NCI-H1105 treated with DMSO at 0.1 percent for 48 hours (cell line): ENCODE measurements at places on chromosomes 4 and X.

DNA sequence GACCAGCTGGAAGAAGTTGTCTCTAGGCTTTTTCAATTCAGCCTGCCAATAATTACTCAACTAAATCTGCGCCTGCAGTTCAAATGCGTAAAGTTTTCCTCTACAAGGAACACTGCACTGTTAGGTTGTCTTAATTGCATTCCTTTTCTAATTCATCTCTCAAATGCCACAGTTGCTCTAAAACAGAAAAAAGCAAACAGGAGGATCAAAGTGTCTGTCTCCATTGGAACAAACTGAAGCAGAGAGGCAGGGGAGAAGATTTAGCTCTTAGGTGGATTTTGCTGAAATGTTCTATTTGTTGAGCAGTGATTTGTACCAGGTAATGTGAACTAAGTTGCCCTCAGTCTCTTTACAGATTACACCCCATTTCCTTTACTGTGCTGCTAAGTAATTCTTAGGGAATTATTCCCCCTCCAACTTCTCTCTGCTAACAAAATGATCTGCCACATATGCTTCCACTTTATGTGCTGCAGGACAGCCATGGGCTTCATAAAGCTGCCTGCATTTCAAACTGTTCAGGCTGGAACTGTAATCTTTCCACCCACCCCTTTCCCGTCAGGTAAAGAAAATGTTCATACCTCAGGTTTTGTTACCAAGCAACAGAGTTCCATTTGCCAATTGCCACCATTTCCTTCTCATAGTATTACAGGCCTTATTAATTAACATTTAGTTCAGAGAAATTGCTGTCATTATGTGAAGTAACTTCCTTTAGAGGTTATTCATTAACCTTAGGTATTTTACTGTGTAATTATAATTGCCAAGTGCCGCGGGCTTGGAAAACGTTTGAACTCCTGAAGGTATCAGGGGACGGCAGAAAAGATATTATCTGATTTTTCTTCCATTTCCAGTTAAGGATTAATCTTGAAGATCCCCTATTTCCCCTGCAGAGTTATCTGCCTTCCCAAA is 149.3 kb downstream of the SPRY1 start:
- DNase-seq = no peak

GRCh38 chr4:13872155-13872554 is 244.6 kb upstream of the BOD1L1 start:
- no peak for DNase-seq

DNA sequence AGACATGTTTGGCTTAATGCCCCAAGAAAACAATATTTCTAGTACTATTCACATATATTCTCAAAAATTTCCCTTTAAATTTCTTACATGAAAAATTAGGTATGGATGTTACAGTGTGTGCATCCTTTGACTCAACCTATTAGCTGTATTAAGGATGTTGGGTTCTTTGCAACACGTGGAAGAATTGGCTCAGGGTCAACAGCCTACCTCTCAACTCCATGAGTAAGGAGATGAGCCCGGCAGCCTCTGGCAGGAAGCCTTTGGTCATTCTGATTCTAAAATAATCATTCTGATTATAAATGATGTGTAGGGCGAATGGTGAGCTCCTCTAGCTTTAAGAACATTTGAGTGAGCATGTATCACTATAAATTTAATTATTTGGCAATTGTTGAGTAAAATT is 148.0 kb upstream of the WDFY3 start:
- no peak for DNase-seq

DNA sequence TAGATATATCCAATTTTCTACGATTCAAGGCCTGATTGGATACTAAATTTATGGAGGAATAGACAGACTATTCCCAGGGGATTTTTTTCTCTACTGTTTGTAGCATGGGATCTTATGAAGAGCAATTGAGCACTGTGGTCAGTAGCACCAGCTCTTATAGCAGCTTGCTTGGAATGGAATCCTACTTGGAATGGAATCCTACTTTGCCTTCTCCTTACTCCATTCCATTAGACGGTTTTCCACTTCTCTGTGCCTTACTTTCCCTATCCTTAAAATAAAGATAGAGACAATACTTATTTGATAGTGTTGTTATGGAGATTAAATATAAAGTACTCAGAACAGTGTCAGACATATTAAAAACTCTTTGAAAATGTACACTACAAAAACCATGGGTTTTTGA is 133.5 kb downstream of the BTC start:
- DNase-seq = no peak

DNA sequence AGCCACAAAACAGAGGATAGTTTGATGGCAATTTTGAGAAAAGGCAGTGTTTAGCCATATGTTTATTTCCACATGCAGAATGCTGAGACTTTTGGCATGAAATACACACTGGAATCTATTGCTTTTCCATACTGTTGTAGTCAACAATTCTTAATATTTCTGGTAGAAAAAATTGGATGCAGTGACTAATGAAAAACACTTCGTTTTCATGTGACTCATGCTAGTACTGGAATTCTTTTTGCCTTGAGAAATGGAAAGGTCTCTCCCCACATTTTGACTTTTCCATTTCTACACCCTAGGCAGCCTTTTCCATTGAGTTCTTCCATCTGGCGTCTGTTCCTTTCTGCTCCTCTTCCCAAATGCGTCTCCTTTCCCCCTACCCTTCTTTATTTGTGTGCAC is 425.2 kb upstream of the FTHL17 start:
- no peak for DNase-seq

- DNase-seq = peak; percentile 15
Measured at GRCh38 chr4:149264093-149264733, 551.4 kb downstream of the IQCM start.

GRCh38 chr4:20723019-20723418 is 22.8 kb downstream of the PACRGL start:
- no peak for DNase-seq

GRCh38 chr4:77050962-77051361 is 24.8 kb downstream of the CCNI start:
- DNase-seq = no peak

GRCh38 chr4:112085156-112086035 is 59.9 kb upstream of the FAM241A start:
- DNase-seq = no peak

DNA sequence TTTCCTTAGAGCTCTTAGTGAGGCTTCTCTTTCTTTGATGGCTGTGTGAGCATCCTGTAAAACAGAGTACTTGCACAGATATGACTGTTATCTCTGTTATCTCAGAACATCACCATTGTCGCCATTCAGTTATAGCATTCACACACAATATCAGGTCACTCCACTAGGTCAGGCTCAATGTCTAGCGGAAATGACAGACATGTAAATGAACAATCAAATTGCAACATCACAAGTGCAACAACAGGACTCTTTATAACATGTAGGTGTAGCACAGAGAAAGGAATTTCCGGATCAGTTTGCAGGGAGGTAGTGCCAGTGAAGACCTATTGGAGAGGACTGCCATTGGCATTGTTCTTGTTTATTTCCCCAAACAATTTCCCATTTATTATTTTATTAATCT is 43.2 kb upstream of the IGSF1 start:
- DNase-seq = no peak

DNA sequence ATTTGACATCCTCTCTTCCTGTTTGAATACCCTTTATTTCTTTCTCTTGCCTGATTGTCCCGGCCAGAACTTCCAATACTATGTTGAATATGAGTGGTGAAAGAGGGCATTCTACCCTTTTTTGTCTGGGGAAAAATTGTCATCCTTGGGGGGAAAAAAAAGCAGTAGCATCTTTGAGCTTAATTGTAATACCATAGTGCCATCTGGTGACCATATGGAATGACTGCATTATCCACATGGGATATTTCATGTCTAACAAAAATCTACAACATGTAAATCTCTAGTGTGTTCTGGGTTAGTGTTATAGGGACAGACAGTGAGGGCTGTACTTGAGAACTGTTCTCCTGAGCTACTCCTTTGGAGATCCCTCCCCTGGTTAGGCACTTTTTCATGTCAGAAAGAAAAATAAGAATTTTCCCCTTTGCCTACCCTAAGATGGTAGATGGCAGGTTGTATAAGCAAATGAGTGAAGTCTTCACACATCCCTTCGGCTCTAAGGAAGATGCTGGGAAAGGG is 26.0 kb downstream of the CAPN6 start:
- peak; percentile 17 for DNase-seq

DNA sequence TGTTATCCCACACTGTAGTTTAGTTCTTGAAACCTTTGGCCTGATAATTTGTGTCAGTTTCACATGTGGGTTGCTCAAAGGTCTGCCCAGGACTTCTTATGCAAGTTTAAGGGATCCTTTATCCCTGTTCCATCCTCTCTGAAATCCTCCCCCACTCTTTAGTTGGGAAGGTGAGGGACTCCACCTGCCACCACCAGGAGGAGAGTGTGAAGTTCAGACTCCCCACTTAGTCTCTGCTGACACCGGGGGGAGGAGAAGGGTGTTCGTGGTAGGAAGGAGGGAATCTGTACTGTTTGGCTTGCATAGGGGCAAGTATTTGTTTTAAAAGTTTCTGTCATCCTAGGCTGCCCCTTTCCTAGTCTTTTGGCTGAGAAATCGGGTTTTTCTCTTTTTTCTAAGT is 211.8 kb downstream of the PPP4R3C start:
- DNase-seq = no peak

- no peak for DNase-seq
Measured at GRCh38 chr4:110660755-110661154, 37.9 kb upstream of the PITX2 start.

DNA sequence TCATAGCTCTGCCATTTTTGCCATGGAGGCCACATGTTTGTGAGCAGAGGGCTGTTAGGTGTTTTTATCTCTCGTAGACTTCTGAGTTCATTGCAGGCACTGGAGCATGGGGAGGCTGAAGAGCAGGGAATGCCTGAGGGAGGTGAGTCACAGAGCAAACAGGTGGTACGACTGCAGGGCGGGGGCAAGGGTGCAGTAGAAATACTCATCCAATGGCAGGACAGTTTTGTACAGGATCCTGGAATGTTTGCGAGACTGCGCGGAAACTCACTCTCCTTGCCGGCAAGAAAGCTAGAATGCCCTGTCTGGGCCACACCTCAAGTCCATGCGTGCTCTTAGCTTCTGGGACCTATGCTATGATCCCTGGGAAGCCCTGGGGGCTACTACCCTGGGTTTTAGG is 20.0 kb upstream of the VCX2 start:
- DNase-seq = no peak

DNA sequence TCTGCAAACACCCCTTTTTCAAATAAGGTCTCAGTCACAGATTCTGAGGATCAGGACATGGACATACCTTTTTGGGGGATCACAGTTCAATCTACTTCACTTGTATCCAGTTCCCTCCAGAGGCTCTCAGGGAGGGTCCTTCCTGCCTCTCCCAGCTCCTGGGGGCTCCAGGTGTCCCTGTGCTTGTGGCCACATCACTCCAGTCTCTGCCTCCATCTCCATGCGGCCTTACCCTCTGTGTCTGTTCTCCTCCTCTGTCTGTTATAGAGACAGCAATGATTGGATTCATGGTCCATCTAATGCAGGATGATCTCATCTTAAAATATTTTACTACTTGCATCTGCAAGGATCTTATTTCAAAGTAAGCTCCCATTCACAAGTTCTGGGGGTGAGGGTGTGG is 269.6 kb downstream of the ASMT start:
- no peak for DNase-seq

- DNase-seq = no peak
Measured at GRCh38 chr4:77581724-77582123, 23.9 kb upstream of the CXCL13 start.

DNA sequence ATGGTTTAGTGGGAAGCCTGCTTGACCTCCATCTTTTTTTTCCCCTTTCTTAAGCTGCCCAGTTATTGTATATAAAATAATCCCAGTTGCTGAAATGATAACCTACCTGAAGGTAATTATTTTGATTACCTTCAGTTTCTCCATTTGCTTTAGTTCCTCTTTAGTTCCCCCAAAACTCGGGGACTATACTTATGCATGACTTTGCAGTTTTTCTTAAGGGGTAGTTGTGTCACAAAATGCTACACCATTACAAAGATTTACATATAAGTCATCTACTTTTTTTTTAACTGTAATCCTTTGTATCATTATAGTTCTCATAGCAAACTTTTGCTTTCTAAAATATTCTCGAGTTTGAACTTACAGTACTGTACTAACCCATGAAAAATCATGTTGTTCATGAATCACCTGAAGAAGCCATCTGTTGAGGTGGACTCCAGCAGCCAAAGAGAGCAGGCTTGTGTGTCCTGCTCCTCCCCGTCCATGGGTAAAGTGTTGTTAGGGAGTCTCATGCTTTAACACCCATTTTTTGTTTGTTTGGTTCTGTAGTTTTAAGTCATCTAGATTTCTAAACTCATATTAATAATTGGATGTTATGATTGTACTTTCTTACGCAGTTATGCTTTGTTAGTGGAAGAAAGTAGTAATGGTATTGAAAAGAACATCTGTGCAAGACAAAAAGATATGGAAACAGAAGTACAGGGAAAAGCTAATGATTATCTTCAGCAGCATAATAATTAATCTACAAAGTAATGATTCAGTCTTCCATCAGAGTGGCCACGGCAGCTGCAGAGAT is 34.6 kb downstream of the HADH start:
- no peak for DNase-seq

- DNase-seq = no peak
Measured at GRCh38 chrX:137574102-137574783, 8.3 kb downstream of the ZIC3 start.

DNA sequence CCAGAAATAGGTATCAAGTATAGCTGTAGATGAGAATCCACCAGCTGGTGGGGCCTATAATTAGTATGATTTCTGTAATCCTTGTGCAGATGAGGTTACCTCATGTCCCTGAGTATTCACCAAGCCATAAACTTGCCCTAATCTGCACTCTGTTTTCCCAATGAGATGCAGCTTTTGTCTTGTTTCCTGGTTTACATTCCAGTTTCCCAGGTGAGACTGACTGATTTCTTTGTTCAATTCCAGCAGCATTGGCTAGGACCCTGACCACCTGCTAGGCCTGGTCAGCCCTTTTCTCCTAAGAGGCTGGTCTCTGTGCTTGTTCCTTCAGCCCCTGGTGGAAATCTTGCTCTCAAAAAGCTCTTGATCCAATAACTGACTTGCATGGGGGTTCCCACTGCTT is 44.6 kb downstream of the GABRB1 start:
- DNase-seq = no peak

DNA sequence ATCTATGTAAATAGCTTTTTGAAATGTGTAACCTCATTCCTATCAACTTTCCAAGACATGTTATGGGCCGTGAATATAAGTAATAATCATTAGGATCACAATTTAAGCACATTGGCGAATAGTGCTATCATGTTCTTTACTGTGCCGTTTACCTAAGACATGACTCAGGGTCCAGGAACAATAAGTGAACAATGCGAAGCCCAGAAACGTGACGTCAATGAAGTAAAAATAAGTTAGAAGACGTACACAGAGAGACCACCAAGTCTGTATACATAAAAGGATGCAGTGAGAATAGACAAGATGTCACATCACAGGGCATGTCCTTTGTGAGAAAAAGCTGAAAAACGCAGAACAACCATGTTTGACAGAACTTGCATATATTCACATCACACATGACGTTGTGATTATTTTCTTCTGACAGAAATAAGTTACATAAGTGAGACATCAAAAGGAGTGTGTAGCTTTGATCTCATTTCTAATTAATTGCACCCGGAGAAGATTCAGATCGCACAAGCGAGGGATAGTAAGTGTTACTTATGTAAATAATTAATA is 49.4 kb upstream of the FAT1 start:
- no peak for DNase-seq
